ENCODE measurements at places on chromosomes 1 and 21.
A peak's percentile ranks its signal among the peaks of the same experiment; 100 is the strongest.

GRCh38 chr1:116731439-116731838, 22.8 kb upstream of the CD2 start:
- no peak for DNase-seq

DNA sequence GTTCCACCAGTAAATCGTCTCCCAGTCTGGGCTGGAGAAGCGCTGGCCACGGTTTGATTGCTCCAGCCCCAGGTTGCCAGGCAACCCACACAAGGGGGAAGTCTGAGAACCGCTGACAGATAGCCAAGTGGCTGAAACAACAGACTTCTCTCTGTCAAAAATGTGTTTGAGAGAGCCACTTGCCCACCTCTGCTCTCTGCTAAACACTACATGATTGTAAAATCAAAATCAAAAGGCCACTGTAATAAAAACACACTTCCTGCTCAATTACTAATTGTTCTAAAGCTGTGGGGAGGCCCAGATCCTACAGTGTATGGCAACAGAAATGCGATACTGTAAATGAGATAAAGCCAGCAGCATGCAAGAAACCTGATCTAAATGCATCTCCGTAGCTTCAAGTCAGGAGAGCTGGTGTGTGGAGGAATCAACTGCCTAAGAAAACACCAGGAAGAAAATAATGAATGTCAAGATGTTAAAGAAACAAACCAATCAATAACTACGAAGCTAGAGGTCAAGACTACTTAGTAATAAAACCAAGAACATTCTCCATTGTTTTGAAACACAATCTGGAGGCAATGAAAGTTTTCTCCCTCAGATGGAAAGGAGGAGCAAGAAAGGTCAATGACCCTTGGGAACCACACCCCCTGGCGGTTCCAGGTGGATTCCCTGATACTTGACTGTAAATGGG, 121.2 kb downstream of the SLC45A1 start:
- DNase-seq, result peak; percentile 64

DNA sequence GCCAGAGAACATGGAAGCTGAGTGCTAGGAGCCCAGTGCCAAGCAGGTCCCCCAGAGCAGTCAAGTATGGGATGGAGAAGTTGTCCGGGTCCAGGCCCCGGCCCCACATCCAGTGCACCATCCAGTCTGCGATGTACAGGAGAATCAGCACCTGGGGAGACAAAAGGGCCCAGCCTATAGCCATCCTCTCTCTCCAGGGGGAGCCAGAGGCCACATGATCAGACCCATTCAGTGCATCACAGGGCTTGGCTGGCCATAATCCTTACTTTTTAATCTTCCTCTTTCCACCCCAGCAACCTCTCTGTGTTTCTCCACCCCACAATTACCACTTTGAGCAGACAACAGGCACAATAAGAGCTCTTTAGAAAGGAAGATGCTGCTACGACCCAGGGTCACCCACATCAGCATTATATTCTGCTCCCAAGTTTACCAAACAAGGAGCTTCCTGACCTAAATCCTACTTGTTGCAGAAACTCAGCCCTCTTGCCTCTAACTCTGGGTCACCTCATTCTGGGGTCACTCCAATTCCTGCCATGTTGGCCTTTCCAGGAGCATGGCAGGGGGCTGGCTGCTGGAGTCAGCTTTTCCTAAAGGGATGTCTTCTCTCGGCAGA, 16.4 kb upstream of the RAB29 start:
- DNase-seq, result peak; percentile 55

DNA sequence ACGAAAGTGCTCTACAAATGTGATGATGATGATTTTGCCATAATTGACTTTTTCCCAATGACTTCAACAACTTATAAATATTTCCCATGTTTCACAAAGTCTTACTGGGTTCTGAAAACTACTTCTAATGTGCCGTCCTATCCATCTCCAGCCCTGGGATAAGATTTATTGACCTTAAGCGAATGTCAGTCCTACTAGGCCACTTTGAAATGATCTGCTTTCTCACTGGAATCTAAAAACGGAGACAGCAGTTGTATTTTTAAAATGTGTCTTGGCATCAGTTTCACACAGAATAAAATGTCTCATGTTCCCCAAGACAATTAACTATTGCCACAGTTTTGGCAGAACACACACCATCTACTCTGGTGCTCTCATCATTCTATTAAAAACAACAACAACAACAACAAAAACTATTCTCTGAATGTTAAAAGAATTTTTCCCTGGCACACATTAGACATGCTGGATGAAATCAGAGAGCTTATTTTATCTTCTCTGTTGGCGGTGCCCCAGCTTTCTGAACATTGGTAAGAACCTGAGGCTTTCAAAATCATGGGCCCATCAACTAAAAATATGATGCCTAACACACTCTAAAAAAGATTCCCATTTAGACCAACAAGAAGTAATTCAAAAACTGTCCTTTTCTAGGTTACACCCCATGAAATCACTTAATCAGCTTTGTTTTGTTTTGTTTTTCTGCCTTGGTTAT, 23.1 kb upstream of the DNASE2B start:
- no peak for DNase-seq

- DNase-seq, result no peak
Measured at GRCh38 chr1:171748651-171749050, 6.8 kb upstream of the VAMP4 start.

- no peak for DNase-seq
Measured at GRCh38 chr1:56577406-56578137, 1.8 kb downstream of the PLPP3 start.

DNA sequence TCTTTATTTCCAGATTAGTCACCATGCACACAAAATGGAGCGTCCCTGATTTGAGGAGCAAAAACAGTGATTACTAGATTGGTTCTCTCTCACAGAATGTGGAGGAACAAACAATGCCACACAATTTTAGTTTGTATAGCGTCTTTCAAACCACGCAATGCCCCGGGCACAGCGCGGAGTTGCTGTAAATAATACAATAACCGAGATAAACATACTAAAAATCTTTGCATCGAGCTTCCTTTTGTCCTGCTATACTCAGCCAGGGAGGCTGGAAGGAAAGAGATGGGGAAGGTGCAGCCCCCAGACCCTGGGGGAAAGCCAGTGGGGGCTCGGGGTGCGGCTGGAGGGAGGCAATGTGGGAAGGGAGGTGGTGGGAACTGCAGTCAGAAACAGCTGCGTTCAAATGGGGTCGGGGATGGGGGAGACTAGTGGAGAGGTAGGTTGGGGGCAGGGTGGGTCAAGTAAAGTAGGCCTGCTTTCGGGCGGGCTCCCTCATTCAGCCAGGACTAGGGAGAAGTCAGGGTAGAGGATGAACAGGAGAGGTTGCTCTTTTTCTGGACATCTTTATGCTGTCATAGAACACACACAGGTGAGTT, 366.3 kb downstream of the RPS6KC1 start:
- DNase-seq, result no peak

- no peak for DNase-seq
Measured at GRCh38 chr21:18769599-18769998, 366.0 kb upstream of the TMPRSS15 start.

DNA sequence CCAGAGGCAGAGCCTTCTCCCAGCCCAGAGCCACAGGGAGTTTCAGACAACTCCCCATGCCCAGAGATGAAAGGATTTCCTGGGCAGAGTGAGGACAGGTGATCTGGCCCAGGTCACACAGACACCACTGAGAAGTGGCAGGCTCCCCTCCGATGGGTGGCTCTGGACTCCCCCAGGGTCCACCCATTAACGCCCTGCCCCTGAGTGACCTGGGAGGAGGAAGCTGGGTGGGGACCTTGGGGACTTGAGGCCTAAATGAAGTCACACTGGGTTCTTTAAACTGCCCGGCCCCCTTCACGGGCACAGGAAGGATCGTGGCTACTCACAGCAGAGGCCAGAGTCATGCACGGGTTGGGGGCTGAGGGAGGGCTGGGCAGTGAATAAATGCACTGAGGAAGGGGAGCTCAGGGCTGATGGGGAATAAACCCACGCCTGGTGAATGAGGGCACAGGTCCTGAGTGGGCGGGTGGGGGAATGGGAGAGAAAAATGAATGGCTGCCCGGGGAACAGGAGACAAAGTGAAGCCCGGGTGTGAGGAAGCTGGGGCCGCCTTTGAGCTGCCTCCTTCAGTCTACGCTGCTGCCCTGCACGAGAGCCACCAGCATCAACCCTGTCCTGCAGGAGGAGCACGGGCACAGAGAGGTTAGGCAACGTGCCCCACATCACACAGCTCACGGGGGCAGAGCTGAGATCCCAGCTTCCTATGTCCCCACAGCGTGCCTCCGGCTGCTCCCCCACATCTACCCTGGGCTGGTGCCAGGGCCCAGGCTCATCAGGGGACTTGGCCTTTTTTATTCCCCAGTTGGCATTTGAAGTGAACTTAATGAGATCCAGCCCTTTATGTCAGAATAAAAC, 404.3 kb downstream of the MATN1 start:
- DNase-seq, result no peak

GRCh38 chr1:156153362-156153761, at the start of gene SEMA4A:
Gene SEMA4A (plus strand): TSS chr1:156153585. CDS start chr1:156154579, 994 bp downstream.
- DNase-seq, result no peak

DNA sequence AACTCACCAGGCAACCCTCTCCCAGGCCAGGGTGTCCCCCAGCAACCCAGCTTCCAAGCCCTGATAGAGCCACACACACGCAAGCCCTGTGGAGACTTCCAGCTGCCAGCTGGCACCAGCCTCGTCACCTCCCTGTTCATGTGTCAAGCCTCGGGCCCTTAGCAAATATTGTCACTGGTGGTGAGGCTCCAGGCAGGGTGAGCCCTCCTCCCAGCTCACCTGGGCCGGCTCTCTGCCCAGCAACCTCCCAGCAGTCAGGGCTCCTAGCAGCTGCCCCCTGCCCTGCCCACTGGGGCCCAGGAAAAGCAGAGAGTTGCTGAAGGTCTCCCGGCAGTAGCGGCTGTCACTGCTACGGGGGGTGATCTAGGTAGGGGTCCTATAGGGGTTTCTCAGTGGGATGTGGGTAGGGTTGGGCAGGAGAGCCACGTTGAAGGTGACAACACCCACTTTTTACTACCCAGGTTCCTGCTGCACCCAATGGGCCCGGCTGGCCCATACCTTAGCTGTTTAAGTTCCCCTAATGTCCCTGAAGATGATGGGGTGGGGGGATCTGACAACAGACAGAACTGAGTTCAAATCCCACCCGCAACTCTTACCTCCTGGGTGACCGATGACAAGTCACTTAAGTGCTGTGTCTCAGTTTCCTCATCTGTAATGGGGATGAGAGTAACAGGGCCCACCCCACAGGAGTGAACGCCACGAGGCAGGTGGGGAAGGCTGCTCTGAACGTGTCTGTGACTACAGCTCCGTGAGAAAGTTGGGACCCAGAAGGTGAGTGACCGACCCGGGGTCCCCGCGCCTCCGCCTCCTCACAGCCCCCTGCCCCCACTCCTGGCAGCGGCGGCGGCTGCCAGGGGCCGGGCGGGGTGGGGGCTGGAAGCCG, 678 bp downstream of the TTC39A start:
- DNase-seq, result no peak
